Mesothelial cell of epicardium (in vitro differentiated cells): ENCODE measurements at places on chromosomes 1 and 21.
A peak's percentile ranks its signal among the peaks of the same experiment; 100 is the strongest.

GRCh38 chr1:109131800-109132199 is 17.9 kb downstream of the ELAPOR1 start:
- H3K4me3 ChIP-seq, result no peak overlapping the region
- no peaks in the 10 kb centered on the region for H3K36me3 ChIP-seq
- no peak for DNase-seq
- H3K27ac ChIP-seq, result no peak overlapping the region
- H3K27me3 ChIP-seq, result no peaks in the 10 kb centered on the region

DNA sequence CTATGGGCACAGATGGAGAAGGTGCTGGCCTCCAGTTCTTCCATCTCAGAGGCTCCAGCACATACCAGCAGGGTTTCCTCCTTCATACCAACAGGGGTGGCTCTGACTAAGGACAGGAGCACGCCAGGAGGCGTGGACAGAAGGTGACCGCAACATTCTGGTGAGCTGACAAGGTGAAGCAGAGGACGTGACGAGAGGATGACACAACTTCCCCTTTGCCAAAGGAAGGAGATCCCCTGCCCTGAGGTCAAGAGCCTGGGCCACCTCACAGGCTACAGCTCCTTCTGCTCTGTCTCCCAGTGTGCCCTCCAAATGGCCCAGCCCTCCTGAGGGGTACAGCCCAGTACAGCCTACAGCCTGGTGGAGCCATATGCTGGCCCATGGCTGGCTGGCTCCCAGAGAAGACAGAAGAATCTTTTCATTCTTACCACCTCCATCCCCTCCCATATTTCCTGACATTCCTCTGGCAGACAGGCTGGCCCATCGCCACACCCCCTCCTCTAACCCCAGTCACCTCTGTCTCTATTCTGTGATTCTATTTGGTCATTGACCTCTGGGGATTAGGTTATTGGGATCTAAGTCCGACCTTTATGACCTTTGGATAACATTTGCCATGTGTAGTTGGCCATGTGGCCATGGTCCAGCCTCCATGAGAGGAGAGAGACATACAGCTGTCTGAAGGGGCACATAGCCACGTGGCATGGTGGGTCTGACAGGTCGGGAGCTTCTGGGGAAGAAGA is 5.1 kb upstream of the LAMB3 start:
- peaks cover 46% of the 10 kb centered on the region for H3K4me1 ChIP-seq
- no peak overlapping the region for H3K27ac ChIP-seq
- H3K36me3 ChIP-seq, result no peaks in the 10 kb centered on the region
- DNase-seq, result no peak
- no peaks in the 10 kb centered on the region for H3K27me3 ChIP-seq
- H3K4me3 ChIP-seq, result no peak overlapping the region

DNA sequence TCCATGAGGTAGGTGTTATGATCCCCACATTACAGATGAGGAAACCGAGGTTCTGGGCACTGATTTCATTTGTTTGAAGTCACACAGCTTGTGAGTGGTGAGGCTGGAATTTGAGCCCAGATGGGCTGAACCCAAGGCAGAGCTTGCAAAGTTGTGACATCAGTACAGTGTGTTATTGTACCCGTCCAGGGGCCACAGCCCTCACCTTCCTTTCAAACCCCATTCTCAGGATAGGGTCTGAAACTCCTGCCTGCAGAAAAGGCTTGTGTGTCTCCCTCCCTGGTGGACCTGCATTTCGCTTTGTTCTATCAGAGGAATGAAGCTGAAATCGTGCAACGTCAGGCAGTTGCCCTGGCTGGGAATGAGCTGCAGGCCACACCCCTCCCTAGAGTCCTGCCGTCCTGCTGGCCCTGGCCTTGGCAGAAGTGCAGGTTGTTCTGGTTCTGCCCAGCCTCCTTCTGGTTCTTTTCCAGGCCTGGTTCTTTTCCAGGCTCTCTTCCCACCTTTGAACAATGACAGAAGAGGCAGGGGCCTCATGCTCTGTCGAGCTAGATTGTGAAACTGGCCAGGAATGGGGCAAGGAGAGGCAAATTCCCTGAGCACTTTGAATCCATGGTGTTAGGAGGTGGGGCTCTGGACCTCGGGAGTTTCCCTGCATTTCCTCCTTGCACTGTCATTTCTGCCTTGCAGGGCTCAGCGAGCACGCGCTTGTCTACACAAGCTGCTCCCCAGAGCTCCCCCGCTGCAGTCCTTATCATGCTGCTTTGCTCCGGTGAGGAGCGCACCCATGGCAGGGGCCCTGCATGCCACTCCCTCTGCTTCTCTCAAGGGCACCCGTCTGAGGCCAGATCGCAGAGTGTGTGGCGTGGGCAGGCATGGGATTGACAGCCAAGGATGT is 8.2 kb upstream of the MYOM3 start:
- peak overlapping the region; percentile 53 for H3K27ac ChIP-seq
- DNase-seq, result no peak
- peaks cover 12% of the 10 kb centered on the region for H3K4me1 ChIP-seq
- peaks cover 5% of the 10 kb centered on the region for H3K27me3 ChIP-seq
- H3K4me3 ChIP-seq, result no peak overlapping the region

- DNase-seq, result no peak
- peaks cover 14% of the 10 kb centered on the region for H3K36me3 ChIP-seq
- H3K4me3 ChIP-seq, result peak overlapping the region; percentile 84
- H3K27ac ChIP-seq, result peak overlapping the region; percentile 100
- peaks cover 54% of the 10 kb centered on the region for H3K4me1 ChIP-seq
- H3K27me3 ChIP-seq, result no peaks in the 10 kb centered on the region
These were observed 5.1 kb downstream of the HDGF start for GRCh38 chr1:156746406-156746727.

- no peaks in the 10 kb centered on the region for H3K36me3 ChIP-seq
- no peak overlapping the region for H3K4me3 ChIP-seq
- peaks cover 86% of the 10 kb centered on the region for H3K27me3 ChIP-seq
- no peak overlapping the region for H3K27ac ChIP-seq
These were observed 33.9 kb upstream of the GRIK3 start for GRCh38 chr1:37068260-37068659.

DNA sequence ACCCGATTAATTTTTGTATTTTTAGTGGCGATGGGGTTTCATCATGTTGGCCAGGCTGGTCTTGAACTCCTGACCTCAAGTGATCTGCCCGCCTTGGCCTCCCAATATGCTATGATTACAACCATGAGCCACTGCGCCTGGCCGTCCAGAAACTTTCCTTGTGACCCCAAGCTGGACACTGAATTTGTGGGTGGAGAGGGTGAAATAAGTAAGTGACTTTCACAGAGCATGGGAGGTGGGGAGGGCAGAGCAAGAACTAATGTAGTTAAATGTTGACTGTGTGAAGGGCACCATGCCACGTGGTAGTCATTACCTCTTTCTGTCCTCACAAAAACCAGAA is 2.7 kb upstream of the UTP11 start:
- peaks cover 9% of the 10 kb centered on the region for H3K4me1 ChIP-seq
- H3K36me3 ChIP-seq, result no peaks in the 10 kb centered on the region
- no peak overlapping the region for H3K27ac ChIP-seq
- no peak for DNase-seq
- H3K27me3 ChIP-seq, result no peaks in the 10 kb centered on the region

GRCh38 chr1:156554971-156555370 is 17.4 kb downstream of the IQGAP3 start:
- no peaks in the 10 kb centered on the region for H3K4me1 ChIP-seq
- no peak overlapping the region for H3K4me3 ChIP-seq
- H3K27ac ChIP-seq, result no peak overlapping the region
- peaks cover 10% of the 10 kb centered on the region for H3K36me3 ChIP-seq
- no peak for DNase-seq

GRCh38 chr1:174797398-174797797 is 202.3 kb upstream of the CACYBP start:
- no peaks in the 10 kb centered on the region for H3K4me1 ChIP-seq
- H3K4me3 ChIP-seq, result no peak overlapping the region
- no peak overlapping the region for H3K27ac ChIP-seq
- DNase-seq, result no peak
- no peaks in the 10 kb centered on the region for H3K27me3 ChIP-seq

GRCh38 chr1:168636200-168636599 is 59.8 kb downstream of the XCL1 start:
- H3K36me3 ChIP-seq, result no peaks in the 10 kb centered on the region
- DNase-seq, result no peak
- H3K4me3 ChIP-seq, result no peak overlapping the region
- H3K4me1 ChIP-seq, result peaks cover 21% of the 10 kb centered on the region
- H3K27me3 ChIP-seq, result no peaks in the 10 kb centered on the region
- H3K27ac ChIP-seq, result no peak overlapping the region

GRCh38 chr1:81834921-81835698 is 34.4 kb downstream of the ADGRL2 start:
- H3K4me3 ChIP-seq, result no peak overlapping the region
- no peak for DNase-seq
- peaks cover 9% of the 10 kb centered on the region for H3K36me3 ChIP-seq
- H3K4me1 ChIP-seq, result peaks cover 42% of the 10 kb centered on the region
- H3K27me3 ChIP-seq, result no peaks in the 10 kb centered on the region
- peak overlapping the region; percentile 34 for H3K27ac ChIP-seq

GRCh38 chr1:36699113-36699911 is 216.6 kb upstream of the CSF3R start:
- no peak overlapping the region for H3K27ac ChIP-seq
- H3K27me3 ChIP-seq, result peaks cover 76% of the 10 kb centered on the region
- no peak overlapping the region for H3K4me3 ChIP-seq
- no peaks in the 10 kb centered on the region for H3K36me3 ChIP-seq

DNA sequence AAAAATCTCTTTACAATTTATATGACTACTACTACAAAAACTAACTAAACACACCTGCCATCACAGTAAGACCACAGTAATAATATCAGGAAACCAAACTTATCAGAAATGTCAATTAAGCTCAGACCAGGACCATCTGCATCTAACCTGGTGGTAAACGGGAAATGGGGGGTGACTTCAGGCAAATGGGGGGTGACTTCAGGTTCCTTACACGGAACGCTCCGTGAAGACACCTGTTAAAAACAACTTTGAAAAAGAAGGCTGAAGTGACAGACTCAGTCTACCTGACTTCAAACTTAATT is 15.8 kb downstream of the PRDM15 start:
- no peaks in the 10 kb centered on the region for H3K27me3 ChIP-seq
- no peak for DNase-seq
- H3K4me1 ChIP-seq, result peaks cover 2% of the 10 kb centered on the region
- H3K36me3 ChIP-seq, result peaks cover 3% of the 10 kb centered on the region

DNA sequence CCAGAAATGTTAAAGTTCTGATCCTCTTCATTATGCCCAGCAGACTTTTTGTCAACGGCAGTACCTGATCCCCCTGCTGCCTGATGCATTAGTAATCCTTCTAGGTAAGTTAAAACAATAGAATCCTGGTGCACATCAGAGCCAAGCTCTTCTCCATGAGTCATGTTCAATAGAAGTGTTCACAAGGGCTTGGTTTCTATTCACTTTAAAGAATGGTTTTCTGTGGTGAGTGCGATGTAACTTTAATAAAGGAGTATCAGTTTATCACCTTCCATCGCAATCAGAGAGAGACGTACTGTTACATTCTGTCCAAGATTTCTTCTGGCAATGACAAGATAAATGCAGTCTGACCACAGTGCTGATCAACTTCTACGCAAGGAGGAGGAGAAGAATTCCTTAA is 96.8 kb downstream of the NRIP1 start:
- no peak overlapping the region for H3K4me3 ChIP-seq
- no peaks in the 10 kb centered on the region for H3K27me3 ChIP-seq
- H3K36me3 ChIP-seq, result peaks cover 49% of the 10 kb centered on the region
- peak overlapping the region; percentile 66 for H3K27ac ChIP-seq
- H3K4me1 ChIP-seq, result peaks cover 19% of the 10 kb centered on the region
- no peak for DNase-seq

DNA sequence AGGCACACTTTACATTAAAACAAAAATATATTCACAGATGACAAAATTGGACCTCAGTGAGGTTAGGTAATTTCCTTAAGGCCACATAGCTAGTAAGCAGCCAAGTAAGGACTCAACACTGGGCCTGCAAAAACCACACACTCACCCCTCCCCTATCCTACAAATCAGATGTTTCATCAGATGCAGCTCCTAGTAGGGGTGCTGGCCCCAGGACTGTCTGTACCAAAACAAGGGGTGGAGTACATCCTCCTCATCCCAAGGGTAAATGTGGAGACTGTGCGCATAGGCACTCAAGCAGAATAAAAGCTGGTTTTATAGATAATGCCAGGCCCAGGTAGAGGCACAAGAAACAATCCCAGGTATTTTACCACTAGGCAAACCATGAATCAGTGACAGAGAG is 25.7 kb downstream of the URB1 start:
- H3K36me3 ChIP-seq, result peaks cover 37% of the 10 kb centered on the region
- H3K27me3 ChIP-seq, result no peaks in the 10 kb centered on the region
- peaks cover 10% of the 10 kb centered on the region for H3K4me1 ChIP-seq
- no peak for DNase-seq
- H3K4me3 ChIP-seq, result no peak overlapping the region
- H3K27ac ChIP-seq, result no peak overlapping the region

DNA sequence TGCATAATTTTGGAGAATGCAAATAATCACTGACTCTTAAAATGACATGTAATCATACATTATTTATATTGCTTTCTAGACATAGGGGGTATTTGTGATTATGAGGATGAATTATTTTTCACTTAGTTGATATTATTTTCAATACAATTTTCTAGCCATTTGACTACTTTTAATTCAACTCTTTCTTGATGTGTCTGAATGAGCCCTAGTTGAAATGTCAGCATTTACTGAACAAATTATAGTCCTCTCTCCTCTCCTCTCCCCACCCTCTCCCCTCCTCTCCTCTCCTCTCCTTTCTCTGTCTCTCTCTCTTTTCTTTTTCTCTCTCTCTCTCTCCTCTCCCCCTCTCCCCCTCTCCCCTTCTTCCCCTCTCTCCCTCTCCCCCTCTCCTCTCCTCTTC is 194.6 kb downstream of the GPR52 start:
- H3K27me3 ChIP-seq, result no peaks in the 10 kb centered on the region
- H3K4me1 ChIP-seq, result no peaks in the 10 kb centered on the region
- H3K36me3 ChIP-seq, result no peaks in the 10 kb centered on the region
- H3K4me3 ChIP-seq, result no peak overlapping the region
- no peak for DNase-seq

DNA sequence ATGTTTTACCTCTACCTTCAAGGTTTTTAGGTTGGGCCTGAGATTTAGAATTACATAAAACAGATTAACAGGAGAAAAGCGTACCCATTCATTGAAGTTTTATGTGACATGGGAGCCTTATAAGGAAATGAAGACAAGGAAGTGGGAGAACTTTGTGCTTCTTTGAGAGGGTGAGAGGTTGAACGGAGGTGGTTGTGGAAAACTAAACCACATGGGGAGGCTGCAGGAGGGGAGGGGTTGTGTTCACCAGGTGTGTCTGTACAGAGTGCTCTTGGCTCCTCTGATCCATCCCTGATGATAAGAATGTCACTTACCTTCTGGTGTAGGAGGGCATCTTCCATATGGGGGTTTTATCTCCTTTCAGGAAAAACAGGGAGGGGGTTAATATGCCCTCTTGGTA is 2.7 kb downstream of the SLX9 start:
- no peaks in the 10 kb centered on the region for H3K27me3 ChIP-seq
- H3K4me1 ChIP-seq, result peaks cover 27% of the 10 kb centered on the region
- H3K4me3 ChIP-seq, result no peak overlapping the region
- no peak for DNase-seq
- H3K27ac ChIP-seq, result no peak overlapping the region

- no peak for DNase-seq
- H3K27ac ChIP-seq, result peak overlapping the region; percentile 12
- H3K4me3 ChIP-seq, result no peak overlapping the region
- H3K36me3 ChIP-seq, result no peaks in the 10 kb centered on the region
These were observed 4.5 kb downstream of the C21orf58 start for GRCh38 chr21:46319186-46319585.
